NCI-H1092 (cell line): ENCODE measurements at places on chromosomes 3 and 15.

GRCh38 chr3:67375976-67376375 lies 278.4 kb downstream of the SUCLG2 start:
- DNase-seq: no peak

DNA sequence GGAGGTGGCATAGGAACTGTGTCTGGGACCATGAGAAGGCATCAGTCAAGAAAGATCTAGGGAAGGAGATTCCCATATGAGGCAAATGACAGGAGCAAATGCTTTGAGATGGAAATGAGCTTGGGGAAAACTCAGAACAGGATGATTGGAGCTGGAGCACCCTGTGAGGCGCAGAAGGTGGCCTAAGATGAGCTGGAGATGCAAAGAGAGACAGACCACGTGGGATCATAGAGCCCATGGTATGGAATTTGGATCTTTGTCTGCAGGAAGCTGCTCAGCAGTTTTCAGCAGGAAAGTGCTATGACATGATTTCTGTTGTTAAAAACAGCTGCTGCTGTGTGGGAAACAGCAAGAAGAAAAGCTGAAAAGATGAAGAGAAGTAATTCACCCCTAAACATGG lies 310.6 kb downstream of the MAGI1 start:
- no peak for DNase-seq

DNA sequence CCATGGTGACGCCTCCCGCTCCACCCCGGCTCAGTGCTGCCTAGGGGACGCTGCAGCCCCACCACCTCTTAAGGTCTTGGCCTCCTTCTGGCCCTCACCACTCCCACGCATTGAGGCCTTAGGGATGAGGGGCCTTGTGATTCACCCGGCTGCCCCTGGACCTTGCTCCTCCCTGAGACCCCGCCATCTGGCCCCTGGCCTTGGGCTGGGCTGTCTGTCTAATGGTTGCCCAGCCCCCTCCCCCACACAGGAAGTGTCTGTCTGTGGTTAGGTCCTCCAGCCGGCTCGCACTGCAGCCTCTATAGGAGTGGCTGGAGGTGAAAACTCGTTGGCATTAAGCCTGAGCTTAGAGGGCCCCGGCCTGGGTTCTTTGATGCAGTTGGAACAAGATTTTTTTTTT lies 21.5 kb upstream of the MTHFS start:
- no peak for DNase-seq

- DNase-seq: no peak
Observed at GRCh38 chr3:161694682-161695564, 198.3 kb downstream of the OTOL1 start.

DNA sequence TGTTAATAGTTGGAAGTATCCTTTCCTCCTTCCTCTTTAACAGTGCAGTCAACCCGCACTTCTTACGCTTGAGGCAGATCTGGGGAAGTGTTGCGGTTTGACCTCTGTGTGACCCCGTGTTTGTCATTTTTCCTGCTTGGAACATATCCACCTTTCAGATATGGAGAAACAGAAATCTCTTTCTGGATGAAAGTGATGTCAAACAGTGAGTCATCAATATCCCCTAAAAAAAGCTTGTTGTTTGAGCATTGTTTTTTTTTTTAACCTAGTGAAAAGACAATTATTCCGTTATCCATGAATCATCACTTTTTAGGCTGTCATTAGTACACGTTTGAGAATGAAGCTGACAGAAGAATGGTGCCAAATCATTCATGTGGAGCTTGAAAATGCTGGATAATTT lies 293.7 kb downstream of the ARPP21 start:
- no peak for DNase-seq

- no peak for DNase-seq
Observed at GRCh38 chr3:98223907-98224672, 40.0 kb upstream of the OR5H6 start.
